Stimulated activated CD8-positive, alpha-beta memory T cell treated with anti-CD3 and anti-CD28 coated beads, Interleukin-2, amount 100 ng/mL, for 1 hour (primary cell): ENCODE measurements at places on chromosomes 5 and 9.

- no peak for DNase-seq
Observed at GRCh38 chr5:130066644-130067043, 162.4 kb downstream of the CHSY3 start.

DNA sequence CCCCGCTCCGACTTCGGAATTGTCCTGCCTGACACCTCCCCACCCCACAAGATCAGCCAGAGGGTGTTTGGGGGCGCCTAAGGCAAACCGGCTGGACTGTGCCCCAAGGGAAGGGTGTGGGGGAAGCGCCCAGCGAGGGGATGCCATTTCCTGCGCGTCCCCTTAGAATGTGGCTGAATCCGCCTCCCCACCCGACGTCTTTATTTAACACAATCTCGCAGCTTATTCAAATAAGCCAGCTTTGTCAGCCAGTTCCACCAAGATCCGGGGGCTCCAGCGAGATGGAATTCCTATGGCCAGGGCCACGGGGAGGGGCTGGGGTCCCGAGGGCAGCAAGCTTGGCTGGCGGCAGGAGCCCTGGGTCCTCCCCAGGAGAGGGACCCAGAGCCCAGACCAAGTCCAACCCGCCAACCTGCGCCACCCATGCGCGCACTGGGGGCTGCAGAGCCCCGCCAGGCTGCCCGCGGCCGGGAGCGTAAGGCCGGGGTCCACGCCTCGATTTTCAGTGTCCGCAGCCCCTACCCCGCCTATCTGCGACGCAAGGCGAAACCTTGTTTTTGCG, 7.4 kb downstream of the IRX4 start:
- DNase-seq = no peak

DNA sequence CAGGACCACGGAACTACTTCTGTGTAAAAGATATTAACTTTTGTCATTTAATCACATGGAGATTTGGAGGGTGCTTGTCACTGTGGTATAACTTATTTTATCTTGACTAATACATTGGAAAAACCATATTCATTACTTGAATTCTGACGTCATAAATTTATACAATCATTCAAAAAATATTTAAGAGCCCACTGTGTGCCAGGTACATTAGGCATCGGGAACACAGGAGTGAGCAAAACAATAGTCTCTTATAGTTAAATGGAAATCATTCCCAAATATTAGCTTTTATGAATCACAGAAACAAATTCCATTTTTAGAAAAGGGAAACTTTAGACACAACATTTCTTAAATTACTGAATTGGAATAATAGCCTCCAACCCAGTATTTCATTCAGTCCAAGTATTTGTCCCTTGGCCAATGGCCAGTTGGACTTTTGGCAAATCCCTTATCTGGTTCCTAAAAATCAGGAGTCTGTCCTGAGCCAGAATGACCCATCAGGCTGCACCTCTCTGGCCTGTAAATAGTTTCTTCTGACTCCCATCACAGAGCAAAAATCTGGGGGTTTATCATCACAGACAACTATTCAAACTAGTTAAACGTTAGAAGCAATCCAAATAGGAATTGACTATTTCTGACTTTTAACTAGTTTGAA, 104.3 kb upstream of the FSTL4 start:
- no peak for DNase-seq

GRCh38 chr5:155080721-155081120, 67.2 kb downstream of the KIF4B start:
- DNase-seq = no peak

DNA sequence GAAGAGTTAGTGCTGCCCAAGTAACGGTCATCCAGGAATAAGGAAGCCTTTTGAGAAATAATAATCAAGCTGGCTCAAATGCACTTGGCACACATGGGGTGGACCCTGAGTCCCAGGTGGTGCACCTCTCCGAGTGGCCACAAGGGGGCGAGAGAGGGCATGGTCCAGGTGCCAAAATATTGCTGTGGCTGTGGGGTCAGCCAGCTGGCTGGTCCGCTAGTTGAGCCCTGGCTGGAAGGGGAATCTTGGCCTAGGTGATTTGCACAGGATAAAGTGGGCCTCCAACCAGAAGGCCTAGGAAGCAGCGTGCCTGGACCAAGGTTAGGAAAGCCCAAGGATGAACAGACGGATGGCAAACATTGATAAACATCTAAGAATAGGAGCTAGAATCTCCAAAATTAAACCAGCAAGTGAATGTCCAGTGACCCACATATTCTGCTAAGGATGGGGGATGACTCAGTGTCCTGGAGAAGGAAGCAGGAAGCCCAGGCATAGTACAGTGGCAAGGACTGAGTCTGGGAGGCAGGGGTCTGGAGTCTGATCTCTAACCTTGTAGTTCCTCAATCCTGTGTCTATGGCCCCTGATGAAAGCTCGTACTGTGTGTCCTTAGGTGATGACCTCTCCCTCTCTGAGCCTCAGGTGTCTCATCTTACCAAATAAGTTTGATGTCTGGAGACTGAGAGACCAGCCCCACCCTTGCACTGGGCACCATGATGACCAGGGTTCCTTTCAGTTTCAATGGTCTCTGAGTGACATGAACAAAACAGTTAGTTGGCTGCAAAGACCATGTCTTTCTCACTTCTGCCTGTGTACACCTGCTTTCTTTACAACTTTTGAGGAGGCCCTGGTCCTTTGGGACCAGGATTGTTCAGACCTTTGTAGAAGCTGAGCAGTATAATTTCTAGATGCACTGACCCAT, 19.2 kb upstream of the SHB start:
- peak; percentile 59 for DNase-seq

DNA sequence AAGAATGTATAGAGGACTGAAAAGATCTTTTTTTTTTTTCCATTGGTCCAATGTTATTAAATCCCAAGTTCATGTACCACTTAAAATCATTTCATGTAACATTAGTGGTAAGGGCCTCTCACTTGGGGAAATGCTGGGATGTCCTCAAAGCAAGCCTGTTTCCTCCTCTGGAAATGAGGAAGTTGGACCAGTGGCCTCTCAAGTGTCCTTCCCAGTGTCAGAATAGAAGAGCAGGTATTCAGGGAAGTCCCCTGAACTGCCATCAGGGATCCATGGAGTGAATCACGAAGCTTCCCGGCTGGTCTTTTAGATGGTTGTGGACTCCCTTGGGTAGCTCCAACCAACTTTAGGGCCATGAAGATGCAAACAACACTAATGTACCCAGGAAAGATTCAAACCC, 55.2 kb upstream of the AFAP1L1 start:
- no peak for DNase-seq

DNA sequence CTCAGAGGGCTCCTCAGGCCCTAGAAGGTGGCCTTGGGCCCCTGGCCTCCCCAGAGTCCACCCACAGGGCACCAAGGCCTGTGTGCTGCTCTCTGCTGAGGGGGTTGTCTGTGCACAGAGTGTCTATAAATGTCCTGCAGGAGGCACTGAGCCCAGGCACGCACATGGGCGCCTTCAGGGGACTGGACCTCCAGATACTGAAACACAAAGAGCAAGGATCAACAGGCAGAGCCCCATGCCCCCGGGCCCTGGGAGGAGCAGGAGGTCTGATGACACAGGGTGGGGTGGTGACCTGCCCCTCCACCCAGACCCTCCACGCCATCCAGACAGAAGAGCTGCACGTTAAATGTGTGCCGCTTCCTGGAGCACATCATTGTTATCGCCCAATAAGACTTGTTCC, 64.6 kb upstream of the SIMC1 start:
- no peak for DNase-seq

- no peak for DNase-seq
Observed at GRCh38 chr5:10140195-10140973, 109.3 kb downstream of the ATPSCKMT start.

GRCh38 chr5:116908537-116908936, 333.9 kb upstream of the SEMA6A start:
- DNase-seq = no peak

DNA sequence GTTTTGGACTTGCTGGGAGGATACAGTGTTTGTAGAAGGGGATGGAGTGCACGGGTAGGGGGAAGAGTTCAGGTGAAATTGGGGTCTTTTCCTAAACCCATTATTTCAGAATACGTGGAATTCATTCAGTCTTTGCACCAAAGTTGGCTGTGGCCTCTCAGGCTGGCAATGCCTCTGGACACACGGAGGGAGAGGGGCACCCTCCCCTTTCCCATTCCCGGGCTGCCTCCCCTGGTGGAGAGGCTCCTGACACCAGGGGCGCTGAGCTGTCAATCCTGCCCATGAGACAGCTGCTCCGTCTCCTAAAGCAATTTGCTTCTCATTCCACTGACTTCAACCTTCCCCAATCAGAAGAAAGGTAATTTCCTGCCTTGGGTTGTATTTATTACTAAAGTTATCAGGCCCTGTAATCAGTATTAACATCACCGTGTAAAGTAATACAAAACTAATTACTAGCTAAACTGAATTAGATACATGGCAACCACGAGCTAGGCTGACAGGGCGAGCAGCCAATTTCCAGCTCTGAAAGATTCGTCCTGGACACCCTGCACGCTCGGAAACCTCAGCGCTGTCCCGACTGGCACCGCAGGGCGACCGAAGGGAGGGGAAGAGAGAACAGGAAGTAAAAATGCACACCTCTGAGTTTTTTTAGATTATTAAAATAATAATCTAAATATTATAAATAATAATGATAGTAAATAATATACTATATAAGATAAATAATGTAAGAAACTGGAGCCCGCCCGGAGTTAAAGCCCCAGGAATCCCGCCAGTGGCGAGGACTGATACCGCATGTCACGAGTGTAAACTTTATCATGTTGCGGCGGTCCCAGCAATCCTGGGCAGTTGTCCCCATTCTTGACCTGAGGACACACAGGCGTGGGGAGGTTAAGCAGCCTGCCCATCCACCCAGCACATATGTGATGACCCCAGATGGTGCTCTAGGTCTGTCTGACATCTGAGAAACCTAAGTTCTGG, 6.9 kb upstream of the OLFM1 start:
- no peak for DNase-seq

- no peak for DNase-seq
Observed at GRCh38 chr5:53368516-53368915, 111.9 kb upstream of the FST start.

GRCh38 chr5:139076111-139076510, 122.1 kb downstream of the SIL1 start:
- DNase-seq = no peak

- DNase-seq = no peak
Observed at GRCh38 chr9:99808454-99808853, 13.2 kb upstream of the NR4A3 start.

DNA sequence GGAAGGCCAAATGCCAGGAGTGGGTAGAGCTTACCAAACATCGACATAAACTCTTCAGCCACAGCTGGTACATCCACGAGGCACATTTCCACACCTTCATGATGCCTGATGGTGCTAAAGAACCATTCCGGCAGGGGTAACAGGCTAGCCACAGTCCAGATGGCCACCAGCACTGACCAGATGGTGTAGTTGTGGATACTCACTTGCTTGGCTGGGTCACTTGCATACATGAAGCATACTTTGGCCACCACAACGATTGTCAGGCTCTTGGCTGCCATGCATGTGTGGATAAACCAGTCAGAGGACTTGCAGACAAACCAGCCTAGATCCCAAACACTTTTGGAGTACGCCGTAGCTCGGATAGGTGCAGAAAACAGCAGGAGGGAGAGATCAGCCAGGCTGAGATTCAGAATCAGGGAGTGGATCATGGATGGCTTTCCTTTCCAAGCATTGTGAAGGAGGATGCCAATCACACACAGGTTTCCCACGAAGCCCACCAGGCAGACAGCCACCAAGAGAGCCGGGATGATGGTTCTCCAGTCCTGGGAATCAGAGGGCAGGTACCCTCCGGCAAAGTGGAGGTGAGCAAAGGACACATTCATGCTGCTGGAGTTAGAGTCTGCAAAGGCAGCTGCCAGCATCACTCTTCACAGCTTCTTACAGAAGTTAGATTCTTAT, 378 bp downstream of the GPR151 start:
- DNase-seq = no peak

- no peak for DNase-seq
Observed at GRCh38 chr5:7251132-7251531, 144.8 kb upstream of the ADCY2 start.

DNA sequence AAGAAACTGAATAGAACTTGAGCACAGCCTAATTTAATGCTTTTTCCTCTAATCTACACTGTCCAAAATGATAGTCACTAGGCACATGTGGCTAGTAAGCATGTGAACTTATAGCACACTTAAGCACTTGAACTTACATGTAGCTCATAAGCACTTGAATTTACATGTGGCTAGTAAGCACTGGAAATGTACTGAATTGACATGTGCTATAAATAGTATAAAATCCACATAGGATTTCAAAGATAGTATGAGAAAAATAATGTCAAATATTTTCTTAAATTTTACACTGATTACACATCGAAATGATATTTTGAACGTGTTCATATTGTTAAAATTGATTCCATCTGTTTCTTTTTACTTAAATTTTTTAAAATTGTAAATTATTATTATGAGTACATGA, 167.3 kb downstream of the CARTPT start:
- no peak for DNase-seq

DNA sequence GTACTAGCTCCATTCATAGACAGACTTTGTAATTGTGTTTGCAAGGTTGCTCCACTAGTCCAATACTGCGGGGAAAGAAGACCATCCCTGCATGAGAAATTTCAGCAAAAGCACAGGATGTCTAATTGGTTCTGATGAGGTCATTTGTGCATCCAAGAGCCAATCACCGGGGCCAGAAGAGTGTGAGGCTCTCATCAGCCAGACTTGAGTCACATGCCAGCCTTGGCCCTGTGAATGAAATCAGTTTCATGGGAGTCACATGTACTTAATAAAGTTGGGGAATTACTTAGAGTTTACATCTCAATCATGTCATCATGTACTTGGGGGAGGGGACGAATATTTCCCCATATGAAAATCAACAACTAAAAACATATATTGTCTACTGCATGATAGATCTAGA, 1236.0 kb downstream of the MAT2B start:
- DNase-seq = no peak
